ENCODE measurements at places on chromosomes 4 and X.

- no peak for DNase-seq
Measured at GRCh38 chr4:132123870-132124623, 1025.0 kb upstream of the PCDH10 start.

DNA sequence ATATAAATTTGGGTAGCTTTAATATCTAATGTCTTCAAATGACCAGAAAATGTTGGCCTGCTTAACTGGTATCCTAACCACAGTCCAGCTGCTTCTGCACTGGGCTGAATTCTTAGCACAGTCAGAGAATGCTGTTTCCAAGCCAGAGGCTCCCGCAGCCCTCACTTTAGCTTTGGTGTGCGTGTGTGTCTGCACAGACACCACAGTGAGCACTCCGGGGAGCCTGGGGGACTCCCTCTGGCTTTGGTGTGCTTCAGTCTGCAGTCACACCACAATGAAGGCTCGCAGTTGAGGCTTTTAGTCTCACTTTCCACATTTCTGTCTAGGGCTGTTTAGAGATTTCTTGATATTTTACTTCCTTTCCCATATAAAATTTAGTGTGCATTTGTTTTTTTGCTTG lies 53.6 kb downstream of the APOO start:
- no peak for DNase-seq

DNA sequence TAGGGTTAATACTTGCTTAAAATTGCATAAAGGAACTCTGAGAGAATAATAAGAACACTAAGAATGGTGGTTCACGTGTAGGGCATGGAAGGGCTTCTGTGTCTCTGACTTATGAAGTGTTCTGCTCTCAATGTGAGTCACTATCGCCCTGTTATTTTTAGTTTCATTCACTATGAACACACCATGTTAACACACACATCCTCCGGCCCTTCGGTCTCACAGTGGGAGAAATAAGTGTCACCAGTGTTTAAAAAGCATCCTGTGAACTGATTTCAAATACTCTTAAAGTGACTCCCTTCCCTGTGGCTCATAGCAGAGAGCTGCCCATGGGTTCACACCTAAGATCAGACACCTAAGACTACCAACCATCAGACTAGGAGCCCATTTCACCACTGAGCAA lies 33.8 kb upstream of the FGFBP2 start:
- no peak for DNase-seq

DNA sequence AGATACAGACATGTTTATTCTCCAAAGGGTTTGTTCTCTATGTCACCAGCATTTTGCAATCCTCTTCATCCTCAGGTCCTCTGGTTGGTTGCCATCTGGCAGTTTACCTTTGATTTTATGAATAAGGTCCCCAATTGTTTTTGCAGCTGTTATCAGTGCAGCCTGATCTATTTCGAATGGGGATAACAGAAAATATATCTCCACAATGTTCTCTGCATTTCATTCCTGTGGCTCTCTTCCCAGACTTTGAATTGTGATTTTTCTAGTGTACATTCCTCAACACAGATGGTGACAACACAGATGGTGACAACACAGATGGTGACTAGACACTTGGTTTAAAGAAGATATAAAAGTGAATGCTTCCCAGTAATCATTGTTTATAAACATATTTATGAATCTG lies 74.1 kb downstream of the FBXO8 start:
- DNase-seq: no peak

DNA sequence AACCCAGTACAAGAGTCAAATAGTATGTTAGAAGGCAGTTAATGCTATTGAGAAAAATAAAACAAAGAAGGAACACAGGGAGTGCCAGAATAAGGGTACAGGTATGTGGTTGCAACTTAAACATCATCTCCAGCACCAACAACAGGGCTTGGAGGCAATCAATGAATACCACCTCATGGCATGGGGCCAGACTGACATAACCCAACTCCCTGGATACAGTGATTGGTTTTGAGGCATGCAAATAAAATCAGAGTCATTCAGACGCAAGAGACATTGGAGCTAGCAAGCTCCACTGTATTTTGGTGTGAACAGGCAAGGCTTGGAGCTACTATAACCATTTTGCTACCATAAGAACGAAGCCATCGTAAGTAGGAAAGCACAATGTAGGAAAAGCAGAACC lies 56.7 kb downstream of the PPP3CA start:
- no peak for DNase-seq

DNA sequence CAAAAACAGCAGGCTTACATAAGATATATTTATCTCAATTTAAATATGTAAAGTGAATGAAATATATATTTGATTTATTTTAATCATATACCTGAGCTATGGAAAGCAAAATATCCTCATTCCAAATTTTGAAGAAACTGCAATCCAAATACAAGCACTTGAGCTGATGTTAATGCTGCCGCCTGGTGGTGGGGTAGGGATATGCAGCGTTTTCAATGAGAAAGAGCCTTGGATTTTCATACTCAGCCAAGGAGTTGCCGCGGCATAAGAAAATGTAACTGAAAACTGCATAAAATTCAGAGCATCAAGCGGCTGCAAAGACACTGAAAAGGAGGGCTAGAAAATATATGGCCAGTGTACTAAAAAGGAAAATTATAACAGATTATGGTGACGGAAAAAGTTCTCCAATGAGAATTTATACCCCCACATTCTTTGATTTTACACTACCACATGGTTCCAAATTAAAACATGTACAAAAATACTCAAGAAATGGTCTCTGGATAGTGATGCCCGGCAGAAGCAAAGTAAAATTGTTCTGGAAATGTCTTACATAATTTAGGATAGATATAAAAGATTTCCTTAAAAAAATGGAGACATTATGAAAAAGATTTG lies 660.3 kb upstream of the PITX2 start:
- DNase-seq: peak; percentile 65
